ENCODE measurements at places on chromosomes 1 and 21.
A peak's percentile ranks its signal among the peaks of the same experiment; 100 is the strongest.

DNA sequence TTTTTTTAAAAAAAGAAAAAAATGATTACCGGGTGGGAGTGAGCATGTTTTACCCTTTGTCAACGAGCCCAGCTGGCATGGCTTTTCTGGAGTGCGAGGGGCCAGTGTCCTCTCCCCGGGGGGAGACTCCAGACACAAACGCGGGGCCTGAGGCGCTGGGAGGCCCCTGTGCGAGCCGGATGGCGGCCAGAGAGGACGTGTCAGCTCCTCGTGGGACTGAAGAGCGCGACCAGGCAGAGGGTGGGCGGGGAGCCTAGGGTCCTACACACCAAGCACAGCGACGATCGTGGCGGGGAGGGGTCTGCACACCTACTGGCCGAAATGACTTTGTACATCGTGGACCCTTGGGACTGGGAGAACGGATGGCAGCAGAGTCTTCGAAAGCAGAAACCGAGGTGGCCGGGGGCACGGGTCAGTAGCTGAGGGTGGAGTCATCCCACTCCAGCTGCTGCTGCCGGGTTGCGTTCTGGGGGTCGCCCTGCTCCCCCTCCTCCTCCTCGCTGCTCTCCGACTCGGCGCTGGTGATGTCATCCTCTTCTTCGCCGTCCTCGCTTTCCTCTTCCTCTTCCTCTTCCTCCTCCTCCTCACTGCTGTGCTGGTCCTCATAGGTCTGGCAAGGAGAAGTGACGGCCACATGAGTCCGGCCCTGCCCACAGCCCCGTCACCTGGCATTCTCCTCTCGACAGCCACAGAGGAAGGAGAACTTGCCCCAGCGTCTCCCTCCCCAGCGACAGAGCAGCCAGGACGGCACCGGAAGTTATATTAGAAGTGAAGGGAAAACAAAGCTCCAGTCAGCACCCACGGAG, 78.8 kb downstream of the PIK3CD start:
- no peak for DNase-seq

GRCh38 chr21:41614511-41614910, 106.6 kb upstream of the TMPRSS2 start:
- DNase-seq = no peak

GRCh38 chr1:10737651-10738050, 58.8 kb downstream of the CASZ1 start:
- no peak for DNase-seq

DNA sequence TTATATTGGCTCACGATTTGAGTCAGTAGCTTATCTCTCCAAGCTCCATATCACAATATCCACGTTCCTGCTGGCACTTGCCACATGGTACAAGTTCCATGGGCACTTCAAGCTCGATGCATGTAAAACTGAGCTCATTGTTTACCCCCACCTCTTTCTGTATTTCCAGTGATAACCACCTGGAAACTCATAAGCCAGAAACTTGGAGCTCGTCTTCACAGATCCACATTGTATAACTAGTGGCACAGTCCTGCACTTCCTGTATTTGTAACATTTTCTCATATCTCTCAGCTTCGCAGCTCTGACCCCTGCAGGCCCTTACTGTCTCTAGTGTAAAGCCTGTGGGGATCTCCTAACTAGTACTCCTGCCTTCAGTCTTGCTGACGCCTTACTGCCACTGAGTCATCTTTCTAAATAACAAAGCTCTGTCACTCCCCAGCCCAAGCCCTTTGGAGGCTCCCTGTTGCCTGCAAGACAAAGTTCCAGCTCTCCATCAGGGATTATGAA, 6.5 kb upstream of the C2CD4D start:
- DNase-seq = no peak

- DNase-seq = no peak
Observed at GRCh38 chr1:82946096-82946605, 1052.8 kb downstream of the TTLL7 start.

DNA sequence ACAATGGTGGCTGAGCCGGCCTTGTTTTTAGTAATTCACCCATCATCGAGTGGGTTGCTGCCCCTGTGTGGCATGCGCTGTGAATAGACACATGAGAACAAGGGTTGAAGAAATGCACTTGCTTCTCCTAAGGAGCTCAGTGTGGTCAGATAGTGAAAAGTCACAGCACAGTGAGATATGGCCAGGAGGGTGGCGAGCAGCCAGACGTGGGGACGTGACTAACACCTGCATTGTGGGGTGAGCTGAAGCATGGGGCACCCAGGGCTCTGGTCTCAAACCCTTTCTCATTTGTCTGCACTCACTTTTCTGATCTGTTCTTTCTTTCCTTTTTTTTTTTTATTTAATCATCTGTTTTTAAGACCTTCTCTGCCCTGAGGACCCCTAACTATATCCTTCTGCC, 13.5 kb downstream of the MTARC1 start:
- no peak for DNase-seq

- DNase-seq = no peak
Observed at GRCh38 chr1:153547560-153548551, 1.2 kb downstream of the S100A3 start.

DNA sequence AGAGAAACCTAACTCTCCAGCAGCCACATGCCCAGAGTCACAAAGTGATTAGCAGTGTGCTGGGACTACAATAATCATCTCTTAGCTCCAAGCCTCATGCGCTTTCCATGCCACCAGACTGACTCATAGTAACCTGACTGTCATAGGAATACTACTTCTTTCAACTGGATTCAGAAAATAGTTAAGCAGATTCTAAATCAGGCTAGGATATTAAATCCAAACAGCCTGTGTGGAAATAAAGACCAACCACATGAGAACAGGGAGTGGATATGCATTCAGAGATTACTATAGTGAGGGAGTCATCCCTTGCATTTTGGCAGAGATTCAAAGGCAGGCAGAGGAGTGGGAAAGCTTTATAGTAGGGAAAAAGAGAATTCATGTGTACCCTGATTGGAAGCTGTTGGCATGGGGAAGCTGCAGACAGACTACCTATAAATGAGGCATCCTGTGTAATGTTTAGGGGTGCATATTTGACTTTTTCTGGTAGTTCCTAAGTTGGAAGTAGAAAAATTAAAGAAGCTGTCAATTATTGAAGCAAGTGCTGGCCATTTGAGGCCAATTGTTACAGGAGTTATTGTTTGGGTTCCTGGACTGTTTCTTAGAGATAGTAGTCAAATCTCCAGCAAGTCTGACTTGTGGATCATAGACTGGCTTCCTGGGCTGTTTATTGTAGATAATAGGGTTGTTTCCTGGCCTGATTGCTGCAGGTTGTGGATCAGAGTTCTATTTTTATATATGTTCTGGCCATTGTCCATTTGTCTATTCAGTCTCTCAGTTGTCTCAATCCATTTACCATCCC, 31.7 kb upstream of the DNAH14 start:
- DNase-seq = no peak

DNA sequence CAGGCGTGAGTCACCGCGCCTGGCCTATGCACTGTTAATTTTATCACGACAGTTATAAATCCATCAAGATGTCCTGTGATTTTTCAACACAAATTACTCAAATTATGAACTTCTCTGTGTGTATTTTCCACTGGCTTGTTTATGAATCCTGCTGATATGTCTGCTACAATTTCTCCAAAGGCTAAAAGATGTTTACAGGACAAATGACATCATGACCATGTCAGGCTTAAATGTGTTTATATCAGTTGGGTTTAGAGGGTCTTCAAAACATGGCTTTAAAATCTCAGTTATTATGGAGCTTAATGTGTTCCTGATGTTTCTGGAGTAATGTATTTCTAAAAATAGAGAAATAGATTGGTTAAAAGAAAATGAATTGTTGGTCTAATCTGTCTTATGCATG, 44.0 kb upstream of the ERG start:
- DNase-seq = no peak

DNA sequence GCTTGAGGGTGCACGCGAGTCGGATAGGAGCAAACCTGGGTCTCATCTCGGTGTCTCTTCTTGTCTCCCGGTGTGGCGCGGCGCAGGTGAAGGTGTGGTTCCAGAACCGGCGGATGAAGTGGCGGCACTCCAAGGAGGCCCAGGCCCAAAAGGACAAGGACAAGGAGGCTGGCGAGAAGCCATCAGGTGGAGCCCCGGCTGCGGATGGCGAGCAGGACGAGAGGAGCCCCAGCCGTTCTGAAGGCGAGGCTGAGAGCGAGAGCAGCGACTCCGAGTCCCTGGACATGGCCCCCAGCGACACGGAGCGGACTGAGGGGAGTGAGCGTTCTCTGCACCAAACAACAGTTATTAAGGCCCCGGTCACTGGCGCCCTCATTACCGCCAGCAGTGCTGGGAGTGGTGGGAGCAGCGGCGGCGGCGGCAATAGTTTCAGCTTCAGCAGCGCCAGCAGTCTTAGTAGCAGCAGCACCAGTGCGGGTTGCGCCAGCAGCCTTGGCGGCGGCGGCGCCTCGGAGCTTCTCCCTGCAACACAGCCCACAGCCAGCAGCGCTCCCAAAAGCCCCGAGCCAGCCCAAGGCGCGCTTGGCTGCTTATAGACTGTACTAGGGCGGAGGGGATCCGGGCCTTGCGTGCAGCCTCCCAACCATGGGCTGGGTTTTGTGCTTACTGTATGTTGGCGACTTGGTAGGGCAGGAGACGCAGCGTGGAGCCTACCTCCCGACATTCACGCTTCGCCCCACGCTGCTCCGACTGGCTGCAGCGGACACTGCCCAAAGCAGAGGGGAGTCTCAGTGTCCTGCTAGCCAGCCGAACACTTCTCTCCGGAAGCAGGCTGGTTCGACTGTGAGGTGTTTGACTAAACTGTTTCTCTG, 5.1 kb downstream of the HLX start:
- no peak for DNase-seq

DNA sequence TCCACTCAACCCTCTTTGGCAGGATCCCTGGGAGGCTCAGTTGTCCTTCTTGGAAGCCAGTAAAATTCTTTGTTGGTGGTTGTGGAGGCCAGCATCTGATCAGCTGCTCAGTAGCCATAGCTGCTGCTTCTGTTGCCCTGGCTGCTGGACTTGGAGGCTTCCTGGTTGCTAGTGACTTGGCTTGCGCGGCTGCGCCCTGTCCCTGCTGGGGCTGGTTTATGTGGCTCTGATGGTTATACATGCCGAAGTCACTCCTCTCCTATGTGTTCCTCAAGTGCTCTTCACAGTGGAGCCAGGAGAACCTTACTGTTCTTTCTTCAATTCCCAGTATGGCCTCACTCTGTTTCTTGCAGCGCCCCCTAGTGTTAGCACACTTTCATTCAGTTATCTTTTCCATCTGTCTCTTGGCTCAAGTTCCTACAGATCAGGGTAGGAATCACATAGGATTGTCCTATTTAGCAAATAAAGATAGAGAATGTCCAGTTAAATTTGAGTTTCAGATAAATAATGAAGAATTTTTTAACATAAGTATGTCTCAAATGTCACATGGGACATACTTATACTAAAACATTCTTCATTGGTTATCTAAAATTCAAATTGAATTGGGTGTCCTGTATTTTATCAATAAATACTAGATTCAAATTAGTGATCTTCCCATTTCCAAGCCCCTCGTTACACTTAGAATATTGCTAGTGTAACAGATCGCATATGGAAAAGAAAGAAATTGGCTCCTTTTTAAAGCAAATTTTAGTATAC, 176.5 kb downstream of the TGFB2 start:
- DNase-seq = peak; percentile 28

- no peak for DNase-seq
Observed at GRCh38 chr1:243420946-243421685, 165.3 kb downstream of the SDCCAG8 start.

- DNase-seq = no peak
Observed at GRCh38 chr1:232213928-232214327, 416.0 kb downstream of the SIPA1L2 start.

GRCh38 chr1:19348441-19349198, 36.5 kb downstream of the SLC66A1 start:
- DNase-seq = no peak

GRCh38 chr1:8373581-8374241, 55.8 kb downstream of the SLC45A1 start:
- no peak for DNase-seq

DNA sequence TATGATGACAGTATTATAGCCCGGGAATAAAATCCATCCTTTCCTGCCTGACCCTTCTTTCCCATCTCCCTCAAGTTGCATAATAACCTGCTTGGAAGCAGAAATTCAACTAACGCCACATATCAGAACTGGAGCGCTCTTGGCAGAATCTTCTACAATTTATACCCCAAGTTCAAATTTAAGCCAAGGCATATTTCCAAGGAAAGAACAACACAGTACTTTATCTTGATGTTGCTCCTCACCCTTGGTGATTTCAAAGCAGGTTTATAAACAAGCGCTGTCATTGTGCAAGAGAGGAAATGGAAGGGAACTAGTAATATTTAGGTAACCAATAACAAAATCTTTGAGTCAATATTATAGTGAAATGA, 38.0 kb upstream of the PTGFRN start:
- no peak for DNase-seq

DNA sequence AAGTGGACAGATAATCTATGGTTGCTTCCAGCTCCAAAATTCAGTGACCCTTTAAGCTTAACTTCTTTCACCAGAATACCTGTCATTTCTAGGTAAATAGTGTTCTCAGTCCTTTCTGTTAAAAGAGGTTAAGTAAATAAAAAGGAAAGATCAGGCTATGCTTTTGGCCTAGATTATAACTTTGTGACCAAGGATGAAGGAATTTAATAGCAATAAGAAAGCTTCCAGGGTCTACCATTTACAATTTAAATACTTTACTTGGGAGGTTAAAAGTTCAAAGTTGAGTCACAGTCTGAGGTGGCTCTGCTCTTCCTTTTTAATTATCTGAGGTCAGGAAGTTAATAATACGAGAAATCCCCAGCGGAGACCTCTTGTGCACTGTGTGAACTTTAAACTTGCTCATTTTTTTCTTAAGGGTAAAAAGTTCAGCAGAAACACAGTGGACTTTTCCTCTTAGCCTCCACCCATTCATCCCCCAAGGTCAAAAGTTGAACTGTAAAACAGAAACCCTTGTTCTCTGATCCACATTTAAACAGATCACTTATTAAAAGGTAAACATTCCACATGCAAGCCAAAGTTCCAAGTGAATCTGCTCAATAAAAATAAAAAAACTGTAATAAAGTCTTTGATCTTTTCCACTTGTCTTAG, 187.1 kb downstream of the NRIP1 start:
- DNase-seq = no peak

GRCh38 chr1:16126160-16126559, 29.7 kb downstream of the EPHA2 start:
- DNase-seq = no peak

- no peak for DNase-seq
Observed at GRCh38 chr1:197695961-197696360, 79.3 kb downstream of the DENND1B start.

- no peak for DNase-seq
Observed at GRCh38 chr1:39272798-39273469, 68.4 kb downstream of the MACF1 start.

GRCh38 chr1:76294482-76295194, 220.1 kb downstream of the ST6GALNAC3 start:
- no peak for DNase-seq

DNA sequence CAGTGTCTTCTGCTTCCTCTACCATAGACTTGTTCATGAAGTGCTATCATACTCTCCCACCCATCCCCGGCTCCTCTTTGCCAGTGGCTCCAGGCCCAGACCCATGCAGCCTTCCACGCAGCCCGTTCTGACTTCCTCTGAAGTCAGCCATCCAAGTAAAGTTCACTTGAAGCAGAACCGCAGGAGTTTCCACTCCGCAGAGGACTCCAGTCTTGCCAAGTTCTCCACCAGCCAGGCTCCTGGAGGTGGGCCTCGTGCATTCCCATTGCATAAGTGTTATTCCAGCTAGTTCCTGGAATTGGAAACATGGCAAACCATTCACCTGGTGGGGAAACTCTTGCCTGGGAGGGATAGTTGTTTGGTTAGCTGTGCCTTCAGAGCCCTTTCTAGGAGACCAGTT, 185.1 kb downstream of the PLPP3 start:
- DNase-seq = no peak

GRCh38 chr1:192518700-192519099, 56.9 kb upstream of the RGS1 start:
- DNase-seq = no peak

- DNase-seq = no peak
Observed at GRCh38 chr1:58997060-58997411, 213.2 kb upstream of the JUN start.
